ENCODE measurements at places on chromosomes 16 and 17.

- DNase-seq, result no peak
Measured at GRCh38 chr17:17540278-17540906, 44.2 kb upstream of the RASD1 start.

DNA sequence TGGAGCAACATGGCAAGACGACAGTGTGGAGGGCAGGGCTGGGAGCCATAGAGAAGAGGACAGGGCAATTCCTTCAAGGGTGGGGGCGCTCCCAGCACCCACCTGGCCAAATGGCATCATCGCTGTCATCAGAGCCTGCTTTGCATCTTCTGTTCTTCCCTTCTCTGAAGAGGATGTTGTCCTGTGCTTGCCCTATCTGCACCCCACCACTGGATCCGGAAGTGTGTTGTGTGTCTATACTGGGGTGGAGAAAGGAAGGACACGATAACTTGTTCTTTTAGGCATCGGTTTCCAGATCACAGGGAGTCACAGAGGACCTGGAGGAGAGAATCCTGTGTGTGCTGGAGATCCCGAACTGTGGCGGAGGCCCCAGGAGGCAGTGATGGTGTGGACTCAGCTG lies 25.7 kb upstream of the ANKRD40CL start:
- DNase-seq, result no peak

DNA sequence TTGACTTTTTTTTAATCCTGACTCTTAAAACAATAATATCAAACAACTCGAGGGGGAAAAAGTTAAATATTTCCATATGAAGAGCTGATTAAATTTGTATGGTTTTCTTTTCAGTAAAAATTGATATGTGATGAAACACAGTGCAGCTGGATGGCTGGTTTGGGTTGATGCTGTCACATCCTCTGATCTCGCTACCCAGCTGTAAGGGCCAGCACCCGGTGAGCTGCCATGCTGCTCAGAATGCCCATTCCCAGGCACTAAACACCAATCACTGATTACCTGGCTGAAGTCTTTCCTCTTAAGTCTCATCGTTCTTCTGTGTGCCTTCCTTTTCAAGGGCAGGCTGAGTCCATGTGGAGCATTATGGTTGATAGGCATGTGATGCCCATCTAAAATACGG lies 234.3 kb downstream of the IRX3 start:
- no peak for DNase-seq

DNA sequence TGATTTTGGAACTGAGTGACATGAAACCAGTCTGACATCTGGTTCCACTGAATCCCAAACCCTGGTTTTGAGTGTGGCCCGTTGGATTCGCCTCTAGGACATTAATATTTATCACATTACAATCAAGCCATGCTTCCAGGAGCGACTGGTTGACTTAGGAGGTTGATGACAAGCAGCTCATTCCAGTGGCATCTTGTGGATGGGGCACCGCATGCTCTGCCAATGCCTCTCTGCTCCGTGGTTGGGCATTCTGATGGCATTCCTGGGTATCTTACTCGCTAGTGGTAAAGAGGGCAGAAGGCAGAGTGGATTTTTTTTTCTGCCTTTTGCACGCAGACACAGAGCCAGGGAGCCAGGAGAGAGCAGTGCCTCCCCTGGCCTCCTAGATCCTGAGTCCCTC lies 31.4 kb downstream of the CACNG4 start:
- no peak for DNase-seq

- no peak for DNase-seq
Measured at GRCh38 chr17:71921796-71922195, 199.0 kb upstream of the SOX9 start.

GRCh38 chr17:27990100-27990499 lies 52.4 kb upstream of the NLK start:
- no peak for DNase-seq

DNA sequence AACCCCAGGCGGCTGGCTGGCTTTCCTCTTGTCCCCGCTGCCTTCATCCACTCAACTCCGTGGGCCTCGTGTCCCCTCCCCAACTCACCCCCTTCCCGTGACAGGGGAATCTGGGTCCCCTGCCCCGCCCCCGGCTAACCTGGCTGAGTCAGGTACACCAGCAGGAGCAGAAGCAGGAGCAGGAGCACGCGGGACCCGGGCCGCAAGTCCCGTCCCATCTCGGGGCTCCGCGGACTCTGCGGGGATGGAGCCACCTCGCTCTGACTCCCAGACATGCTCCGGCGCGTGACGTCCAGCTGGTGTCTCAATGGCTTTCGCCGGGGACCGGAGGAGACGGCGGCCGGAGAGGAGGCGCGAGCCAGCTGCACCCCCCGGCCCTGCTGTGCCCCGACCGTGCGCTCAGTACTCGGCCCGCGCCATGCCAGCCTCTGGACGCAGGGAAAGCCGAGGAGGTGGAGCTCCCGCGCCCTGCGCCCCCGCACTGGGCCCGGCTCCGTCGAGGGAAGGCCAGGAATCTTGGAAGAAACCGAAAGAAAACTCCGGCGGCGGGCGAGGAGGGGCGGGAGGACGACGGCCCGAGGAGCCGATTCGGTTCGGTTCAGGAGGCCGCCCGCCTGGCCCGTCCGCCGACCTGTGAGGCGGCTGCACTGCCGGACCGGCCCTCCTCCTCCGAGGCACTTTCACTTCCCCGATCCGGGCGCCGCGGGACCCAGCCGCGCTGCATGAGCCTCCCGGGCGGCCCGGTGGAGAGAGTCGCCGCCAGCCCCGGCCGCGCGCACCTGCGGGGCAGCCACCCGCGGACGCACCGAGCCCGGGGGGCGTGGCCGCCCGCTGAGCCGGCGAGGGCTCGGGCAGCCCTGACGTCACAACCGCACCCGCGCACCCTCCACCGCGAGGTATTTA lies at the start of the genes CXCL16 and ZMYND15:
TSS of gene CXCL16 (minus strand) at position 807 of the 903 bp plus-strand sequence. CDS start at position 218, 589 bp downstream.
TSS of gene ZMYND15 (plus strand) at position 712 of the 903 bp plus-strand sequence. CDS start 716 bp downstream, outside the sequence.
- peak; percentile 39 for DNase-seq

- DNase-seq, result peak; percentile 79
Measured at GRCh38 chr16:78184238-78185183, 85.1 kb downstream of the WWOX start.

- DNase-seq, result no peak
Measured at GRCh38 chr17:48930435-48930873, 14.2 kb downstream of the SNF8 start.

DNA sequence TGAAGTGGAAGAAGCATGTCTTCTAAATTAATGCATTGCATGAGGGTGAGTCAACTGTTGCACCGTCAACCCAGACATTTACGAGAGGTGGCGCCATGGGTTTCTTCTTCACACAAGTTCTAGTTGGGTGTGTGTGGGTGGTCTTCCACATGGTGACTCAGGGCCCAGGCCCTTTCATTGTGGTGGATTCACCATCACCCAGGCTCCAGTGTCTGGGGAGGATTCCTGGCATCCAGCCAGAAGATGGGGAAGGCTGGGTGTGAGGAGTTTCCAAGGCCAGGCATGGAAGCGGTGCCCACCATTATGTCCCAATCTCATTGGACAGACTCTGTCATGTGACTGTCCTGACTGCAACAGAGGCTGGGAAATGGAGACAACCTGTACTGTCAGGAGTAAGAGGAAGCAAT lies 21.4 kb upstream of the JPH3 start:
- DNase-seq, result peak; percentile 98

DNA sequence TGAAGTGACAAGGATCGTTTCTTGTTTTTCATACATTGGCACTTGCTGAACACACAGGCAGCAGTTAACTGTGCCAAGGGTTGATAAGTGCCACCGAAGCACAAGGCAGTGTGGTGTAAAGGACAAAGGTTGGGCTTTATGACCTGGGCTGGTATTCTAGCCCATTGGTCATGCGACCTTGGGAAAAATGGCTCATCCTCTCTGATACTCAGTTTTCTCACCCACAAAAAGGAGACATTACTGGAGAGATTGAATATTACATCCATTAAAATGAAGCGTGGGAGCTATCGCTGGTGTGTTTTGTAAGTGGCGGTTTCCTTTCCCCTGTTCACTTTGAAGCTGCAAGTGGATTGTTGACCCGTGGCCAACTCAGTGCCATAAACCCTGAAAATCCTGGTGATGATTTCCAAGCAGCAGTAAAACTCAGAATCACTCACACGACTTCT lies 216.9 kb downstream of the HAPSTR1 start:
- DNase-seq, result no peak

DNA sequence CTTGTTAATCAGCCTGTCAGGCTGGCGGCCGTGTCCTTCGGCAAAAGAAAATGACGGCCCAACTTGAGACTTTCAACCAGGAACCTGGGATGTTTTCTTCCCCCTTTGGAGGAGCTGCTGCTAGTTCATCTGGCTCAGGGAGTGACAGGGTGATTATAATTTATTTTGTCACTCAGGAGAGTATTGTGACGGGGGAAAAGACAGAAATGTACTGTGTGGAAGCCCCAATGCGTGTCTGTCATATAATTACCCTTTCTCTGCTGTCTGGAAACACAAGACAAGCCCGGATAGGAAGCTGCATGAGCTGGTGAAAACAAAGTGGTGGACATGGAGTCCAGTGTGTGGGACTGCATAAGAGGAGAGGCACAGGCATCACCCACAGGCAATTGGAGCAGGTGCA lies 326.2 kb upstream of the HSBP1 start:
- no peak for DNase-seq

DNA sequence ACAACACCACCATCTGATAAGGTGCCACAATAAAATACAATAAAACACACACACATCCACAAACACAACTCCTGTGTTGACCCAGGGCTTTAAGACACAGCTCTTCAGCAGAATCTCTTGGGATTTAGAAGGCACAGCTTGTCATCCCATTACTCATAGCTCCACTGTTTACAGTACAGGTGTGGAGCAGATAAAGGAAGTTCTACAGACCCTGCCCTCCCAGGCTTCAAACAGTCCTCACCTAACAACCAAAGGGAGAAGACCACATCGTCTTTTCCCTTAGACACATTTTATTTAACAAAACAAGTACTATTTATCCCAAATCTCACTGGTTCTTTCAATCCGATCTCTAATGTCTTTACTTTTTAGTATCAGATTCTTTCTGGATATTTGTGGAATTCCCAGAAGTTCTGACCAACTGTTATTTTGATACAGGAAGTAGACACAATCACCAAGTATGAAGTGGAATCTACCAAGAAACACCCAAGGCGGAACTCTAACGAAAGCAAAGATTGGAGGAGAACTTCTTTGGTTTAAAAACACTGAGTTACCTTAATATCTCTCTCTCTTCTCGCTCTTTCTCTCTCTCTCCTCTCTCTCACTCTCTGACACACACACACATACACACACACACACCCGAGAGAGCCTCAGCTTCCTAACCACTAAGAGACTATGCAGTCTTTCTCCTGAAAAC lies 46.1 kb downstream of the CYTH1 start:
- DNase-seq, result peak; percentile 46

- DNase-seq, result no peak
Measured at GRCh38 chr17:41583137-41584127, 3.3 kb downstream of the KRT14 start.

GRCh38 chr16:49653577-49653976 lies 202.3 kb downstream of the ZNF423 start:
- DNase-seq, result no peak

DNA sequence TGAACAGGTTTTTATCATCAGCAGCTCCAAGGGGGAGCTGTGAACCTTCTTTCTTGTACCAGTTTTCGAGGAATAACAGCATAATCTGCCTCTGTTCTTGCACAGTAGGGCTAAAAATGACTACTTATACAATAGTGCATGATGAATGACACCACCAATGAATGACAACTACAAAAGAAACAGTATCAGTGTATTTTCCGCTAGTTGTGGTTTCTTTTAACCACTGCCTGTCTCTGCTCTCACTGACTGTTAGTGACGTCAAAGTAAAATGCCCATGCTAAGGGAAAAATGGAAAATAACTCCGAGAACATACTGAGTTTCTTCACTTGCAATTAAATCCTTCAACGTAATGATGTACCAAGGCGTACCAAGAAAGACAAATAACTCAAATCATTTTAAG lies 294.9 kb downstream of the MAP2K6 start:
- DNase-seq, result no peak

GRCh38 chr16:6317934-6318333 lies 1014.7 kb upstream of the RBFOX1 start:
- no peak for DNase-seq

- no peak for DNase-seq
Measured at GRCh38 chr17:77466140-77466539, 325.4 kb downstream of the SEC14L1 start.
